Stomach (tissue), 19 donors: ENCODE measurements at places on chromosomes 2 and 18.

DNA sequence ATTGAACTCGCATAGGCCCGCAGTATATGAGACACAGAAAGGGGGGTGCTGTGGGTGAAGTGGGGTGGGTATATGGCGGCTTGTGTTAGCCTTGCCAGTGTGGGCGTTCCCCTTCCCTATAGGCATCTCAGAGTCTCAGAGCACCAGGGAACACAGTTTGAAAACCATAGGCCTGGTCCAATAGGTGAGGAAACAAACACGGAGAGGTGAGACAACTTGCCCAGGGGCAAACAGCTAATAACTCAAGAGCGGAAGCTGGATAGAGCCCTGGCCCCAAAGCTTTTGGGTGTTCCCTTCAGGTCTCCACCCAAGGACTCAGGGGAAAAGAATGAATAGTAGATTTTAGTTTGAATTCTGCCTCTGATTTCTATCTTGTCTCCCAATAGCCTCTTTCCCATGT, 7.9 kb downstream of the LIPG start:
- no peak for DNase-seq

DNA sequence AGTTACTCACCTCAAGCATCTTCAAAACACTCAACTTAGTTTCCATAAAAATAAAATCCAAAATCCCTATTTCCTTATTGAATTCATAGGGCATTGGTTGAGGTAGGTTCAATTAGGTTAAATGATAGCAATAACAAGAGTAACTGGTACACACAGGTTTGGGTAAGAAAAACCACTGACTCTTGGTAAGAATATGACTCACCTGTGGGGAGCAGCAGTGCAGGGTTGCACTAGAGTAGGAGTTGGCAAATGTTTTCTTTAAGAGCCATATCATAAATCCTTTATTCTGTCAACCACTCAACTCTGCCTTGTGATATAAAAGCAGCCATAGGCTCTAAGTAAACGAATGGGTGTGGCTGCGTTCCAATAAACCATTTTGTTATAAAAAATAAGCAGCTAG, 71.4 kb upstream of the CDH20 start:
- no peak for DNase-seq

- no peak for DNase-seq
Observed at GRCh38 chr18:49223837-49224529, 236.5 kb downstream of the DYM start.

GRCh38 chr2:23706613-23707078, 220.3 kb downstream of the ATAD2B start:
- no peak for DNase-seq

DNA sequence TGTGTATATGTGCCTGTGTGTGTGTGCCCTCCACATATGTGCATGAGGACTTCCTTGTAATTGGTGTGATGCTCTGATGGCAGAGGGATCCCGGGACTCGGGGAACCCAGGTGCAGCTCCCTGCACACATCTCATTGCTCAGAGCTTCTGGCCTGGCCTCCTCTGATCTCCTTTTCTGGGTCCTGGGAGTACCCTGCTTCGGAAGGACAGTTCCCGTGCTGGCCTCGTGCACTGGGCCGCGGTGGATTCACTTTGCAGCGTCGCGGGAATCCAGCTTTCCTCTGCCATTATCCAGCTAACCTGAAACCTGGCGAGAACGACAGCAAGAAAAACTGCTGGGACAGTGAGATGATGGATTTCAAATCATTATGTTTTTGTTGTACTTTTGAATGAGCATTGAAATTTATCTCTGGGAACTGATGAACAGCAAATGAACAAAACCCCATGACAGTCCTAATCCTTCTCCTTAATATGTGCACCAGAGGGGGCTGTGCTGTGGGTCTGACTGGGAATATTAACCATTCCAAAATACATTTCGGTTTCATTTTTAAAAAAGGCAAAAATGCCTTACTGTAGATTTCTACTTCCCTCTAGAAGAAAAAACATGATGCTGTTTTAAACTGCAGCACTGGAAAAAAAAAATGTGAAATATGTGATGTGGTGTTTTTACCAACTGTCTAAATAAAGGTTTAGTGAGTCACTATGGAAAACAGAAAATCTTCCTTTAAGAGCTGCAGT, 78.2 kb downstream of the PTGR3 start:
- no peak for DNase-seq
